ENCODE measurements at places on chromosomes 5 and 9.

- no peak for DNase-seq
These were observed 9.2 kb upstream of the SHOC1 start for GRCh38 chr9:111803924-111804323.

- DNase-seq, result no peak
These were observed 15.6 kb downstream of the PRRC2B start for GRCh38 chr9:131409458-131409992.

- no peak for DNase-seq
These were observed 49.0 kb downstream of the TMEM215 start for GRCh38 chr9:32832346-32832745.

DNA sequence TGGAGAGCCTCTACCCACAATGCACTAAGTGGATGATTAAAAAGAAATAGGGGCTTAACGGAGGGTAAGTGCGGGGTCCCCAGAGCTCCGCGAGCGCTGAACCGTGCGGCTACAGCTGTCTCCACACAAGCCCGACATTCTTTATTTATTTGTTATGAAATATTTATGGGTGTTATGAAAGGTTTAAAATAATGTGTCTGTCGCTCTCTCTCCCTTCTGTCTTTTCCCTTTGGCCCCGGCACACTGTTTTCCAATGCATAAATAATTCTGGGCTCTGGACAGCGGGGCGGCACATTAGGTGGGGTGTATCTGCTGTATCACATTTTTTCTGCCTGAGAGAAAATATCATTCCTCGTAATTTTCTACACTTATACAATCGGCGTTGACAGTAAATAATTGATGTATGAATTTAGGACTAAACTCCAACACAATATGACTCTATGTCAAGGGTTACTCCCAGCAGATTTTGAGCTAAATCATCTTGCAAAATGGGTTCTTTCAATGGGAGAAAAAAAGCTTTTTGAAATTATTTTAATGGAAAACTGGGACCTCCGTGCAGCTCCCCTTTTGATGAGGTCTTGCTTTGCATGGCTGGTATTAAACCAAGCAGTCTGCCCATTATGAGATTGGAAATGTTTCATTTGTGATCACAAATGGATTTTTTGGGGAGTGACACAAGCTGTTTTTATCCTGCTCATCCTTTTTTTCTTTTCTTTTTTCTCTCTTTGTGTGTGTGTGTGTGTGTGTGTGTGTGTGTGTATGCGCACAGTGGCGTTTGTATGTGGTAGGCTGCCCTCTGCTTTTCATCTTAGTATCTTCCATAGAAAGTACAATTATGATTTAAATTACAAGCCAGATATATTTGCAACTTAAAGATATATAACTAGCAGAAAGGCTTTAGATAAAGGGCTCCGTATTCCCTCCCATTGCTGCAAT lies 370.6 kb upstream of the IRX4 start:
- no peak for DNase-seq

- DNase-seq, result no peak
These were observed 39.7 kb upstream of the HSD17B4 start for GRCh38 chr5:119412279-119413227.

- no peak for DNase-seq
These were observed 198.0 kb upstream of the MVB12B start for GRCh38 chr9:126128494-126129142.

- DNase-seq, result no peak
These were observed 44.1 kb downstream of the ZFR start for GRCh38 chr5:32400401-32400800.

All from cerebellum (tissue), 4 donors.